ENCODE measurements at places on chromosomes 4 and X.
A peak's percentile ranks its signal among the peaks of the same experiment; 100 is the strongest.

DNA sequence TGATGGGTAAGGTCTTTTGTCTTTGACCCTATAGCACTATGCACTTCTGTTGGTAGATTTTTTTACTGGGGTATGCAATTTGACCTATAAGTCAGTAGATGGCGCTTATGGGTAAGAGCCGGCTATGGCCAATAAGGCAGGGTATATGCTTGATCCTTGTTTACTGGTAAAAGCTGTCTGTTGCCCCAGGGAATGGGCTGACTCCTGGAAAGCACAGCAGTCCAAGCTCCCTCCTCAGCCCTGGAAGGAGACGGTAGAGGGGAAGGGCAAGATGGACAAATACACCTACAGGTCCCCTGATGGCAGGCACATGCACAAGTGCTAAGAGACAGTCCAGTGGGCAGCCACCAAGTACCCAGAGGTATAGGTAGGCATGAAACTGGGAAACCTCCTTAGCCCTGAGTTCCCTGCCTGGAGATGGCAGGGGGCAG lies 63.7 kb downstream of the ADAMTS3 start:
- peak; percentile 14 for DNase-seq

DNA sequence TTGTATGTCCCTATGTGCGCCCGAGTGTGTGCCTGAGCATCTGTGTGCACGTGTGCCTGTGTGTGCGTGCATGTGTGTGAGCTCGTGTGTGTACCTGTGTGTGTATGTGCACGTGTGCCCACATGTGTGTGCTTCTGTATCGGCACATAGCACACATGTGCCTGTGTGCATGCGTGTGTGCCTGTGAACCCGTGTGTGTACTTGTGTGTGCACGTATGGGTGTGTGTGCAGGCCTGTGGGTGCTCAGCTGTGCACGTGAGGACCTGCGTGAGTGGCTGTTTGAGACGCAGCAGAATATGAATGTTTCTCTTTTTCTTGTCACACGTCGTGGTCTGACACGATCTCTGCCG lies 4.3 kb downstream of the AKAP17A start:
- no peak for DNase-seq

DNA sequence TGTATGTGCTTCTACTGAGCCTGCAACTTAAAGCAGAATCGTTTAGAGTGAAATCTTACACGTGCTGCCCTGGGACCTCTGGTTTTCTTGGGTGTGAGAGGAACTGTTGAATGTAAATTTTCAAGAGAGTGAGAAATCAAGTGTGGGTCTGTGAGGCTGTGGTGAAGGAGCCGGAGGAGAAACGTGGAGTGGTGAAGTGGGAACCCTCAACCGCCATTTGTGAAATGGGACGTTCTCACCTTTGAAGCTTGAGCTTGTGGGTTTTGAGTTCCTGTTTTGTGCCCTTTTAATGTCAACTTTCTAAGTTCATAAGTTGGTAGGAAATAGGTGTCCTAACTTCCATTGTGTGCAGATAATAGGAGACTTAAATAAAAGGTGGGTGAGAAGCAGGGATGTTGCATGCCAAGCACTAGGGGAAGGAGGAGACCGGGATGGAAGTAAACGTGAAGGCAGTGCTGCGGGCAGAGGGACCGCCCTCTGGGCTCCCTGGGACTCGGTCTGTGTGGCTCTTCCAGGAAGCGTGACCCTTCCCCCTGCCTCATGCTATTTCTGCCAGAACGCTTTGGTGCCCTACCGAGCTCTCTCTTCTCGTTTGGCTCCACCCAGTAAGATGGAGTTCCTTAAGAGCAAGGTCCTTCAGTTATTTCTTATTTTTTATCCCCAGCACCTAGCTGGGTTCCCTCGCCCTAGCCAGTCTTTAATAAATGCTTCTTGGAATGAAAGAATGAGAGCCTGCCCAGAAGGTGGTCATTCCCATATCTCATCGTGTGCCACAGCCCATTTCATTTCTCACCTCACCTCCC lies 56.0 kb downstream of the TMEM131L start:
- DNase-seq = peak; percentile 75

- no peak for DNase-seq
These were observed 19.5 kb downstream of the ZNF275 start for GRCh38 chrX:153353416-153353815.

GRCh38 chr4:176011529-176011928 lies 54.1 kb upstream of the WDR17 start:
- no peak for DNase-seq

DNA sequence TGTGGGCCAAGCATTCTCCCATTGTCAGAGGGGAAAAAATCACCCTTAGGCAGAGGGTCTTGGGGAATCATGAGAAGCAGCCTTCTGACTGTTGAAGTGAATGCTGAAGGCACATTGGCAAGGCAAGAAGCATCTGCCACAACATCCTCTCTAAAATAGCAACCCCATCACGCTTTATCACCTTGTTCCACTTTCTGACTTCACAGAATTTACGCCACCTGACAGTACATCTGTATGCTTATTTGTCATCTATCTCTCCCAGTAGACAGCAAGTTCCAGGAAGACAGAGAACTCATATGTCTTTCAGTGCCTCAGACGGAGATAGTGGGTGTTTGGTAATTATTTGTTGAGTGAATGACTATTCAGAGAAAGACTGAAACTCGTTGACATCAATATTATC lies 68.4 kb upstream of the SCML1 start:
- no peak for DNase-seq

DNA sequence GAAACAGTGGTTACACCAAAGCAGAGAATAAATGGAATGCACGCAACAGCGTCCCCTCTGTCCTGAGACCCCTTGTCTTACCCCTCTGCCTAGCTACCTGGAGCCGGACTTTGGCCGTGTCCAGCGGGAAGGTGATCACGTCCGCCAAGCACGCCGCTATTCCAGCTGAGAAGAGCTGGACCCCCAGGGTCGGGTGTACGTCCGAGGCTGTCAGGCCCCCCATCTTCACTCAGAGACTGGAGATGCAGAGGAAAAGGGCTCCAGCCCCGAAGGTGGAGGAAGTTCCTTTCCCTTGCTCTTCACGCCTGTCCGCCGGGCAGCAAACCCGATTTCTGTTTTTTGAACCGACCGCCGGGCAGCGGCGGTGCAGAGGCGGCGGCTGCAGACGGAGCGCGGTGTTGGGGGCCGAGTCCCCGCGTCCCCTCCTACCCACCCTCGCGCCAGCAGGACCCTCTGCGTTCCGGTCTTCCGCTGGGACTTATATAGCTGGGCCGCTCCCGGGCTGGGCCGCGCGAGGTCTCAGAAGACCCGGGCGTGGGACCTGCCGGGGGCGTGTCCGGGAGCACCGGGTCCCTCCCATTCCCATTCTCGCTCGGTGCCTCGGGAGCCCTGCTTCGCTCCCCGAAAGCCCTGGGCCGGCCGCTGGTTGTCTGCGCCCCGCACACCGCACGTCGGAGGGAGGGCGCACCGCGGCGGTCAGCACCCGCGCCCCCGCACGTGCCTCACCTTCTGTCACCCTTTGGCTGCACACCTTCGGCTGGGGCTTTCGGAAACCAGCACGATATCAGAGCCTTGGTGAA lies at the start of gene UCP1:
Gene UCP1, minus strand, starts transcription at position 455 of the 800 bp plus-strand sequence. Its CDS starts 232 bp downstream, at position 223.
- DNase-seq = peak; percentile 24

DNA sequence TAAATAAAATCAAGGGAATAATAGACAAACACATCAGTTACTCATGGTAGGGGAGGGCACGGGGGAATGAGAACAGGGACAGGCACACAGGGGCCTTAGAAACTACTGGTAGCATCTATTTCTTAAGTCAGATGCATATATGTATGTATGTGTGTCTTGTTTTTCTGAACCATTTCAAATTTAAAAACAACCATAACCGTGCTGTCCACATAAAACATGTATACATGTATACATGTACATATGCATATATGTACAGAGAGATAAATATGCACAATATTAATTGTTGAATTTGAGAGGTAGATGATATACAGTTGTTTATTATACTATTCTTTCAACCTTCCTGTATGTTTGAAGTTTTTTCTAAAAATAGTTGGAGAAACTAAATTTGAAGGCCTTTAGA lies 7.8 kb upstream of the AWAT1 start:
- no peak for DNase-seq

DNA sequence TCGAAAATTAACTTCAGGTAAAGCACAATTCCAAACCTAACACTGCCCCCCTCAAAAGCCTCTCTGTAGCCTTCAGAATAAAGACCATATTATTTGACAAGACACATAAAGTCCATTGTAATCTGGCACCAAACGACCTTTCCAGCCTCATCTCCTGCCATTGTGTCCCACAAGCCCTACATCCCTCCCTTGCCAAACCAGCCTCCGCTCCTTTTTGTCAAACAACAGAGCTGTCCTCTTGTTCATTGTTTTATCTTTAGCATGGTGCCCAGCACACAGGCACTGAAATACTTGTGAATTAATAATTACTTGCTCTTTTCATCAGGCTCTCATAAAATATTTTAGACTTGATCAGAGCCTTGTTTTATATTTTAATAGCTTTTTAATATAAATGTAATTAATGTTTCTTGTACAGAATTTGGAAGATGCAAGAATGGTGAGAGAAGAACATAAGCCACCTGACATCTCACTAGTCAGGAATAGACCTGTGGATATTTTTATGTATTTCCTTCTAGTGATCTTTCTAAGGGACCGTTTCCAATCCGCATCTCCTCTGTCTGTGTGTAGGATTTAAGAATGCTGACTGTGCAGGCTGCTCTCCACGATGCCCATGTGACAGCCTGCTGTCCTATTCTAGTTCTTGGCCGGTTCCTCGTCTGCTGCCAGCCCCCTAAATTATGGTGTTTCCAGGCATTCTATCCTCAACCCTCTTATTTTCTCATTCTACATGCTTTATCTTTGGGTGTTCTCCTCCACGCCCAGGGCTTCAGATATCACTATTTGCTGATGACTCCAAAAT lies 3.0 kb upstream of the IRF2 start:
- peak; percentile 34 for DNase-seq

GRCh38 chr4:99215521-99215920 lies 3.5 kb downstream of the ADH6 start:
- DNase-seq = no peak

- DNase-seq = peak; percentile 43
These were observed 318.9 kb upstream of the GATB start for GRCh38 chr4:152079543-152080293.

DNA sequence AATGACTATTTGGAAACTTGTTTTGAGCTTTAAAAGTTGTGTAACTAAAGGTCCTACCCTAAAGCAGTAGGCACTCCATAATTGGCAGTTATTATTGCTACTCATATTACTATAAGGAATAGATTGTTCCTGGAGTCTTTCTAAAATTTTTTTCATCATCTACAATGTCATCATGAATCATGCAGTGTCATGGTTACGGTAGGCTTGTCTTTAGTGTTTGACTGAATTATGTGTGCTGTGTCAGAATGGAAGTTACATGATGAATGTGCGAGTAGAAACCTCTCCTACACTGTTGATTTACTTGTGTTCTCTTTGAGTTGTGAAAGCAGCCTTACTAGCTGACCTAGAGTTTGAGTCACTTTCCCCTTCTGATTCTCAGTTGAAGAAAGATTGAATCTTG lies 1099.9 kb downstream of the RAPGEF2 start:
- DNase-seq = no peak

DNA sequence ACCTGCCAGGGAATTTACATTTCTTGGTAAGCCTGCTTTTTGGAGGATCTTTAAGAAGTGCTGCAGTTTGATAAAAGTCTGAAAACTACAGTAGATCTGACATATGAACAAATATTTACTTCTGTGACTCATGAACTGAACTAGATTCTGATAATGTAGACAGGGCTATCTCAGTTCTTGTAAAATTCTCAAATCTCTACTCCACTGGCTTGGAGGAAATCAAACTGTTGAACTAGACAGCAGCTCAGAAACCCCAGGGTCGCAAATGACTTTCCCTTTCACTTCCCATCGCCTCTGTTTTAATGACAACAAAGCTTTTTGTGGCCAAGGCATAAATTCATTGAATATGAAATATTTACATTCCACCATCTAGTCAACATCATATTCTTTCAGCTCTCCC lies 15.4 kb upstream of the OCIAD1 start:
- DNase-seq = no peak

- DNase-seq = no peak
These were observed 46.6 kb downstream of the KIAA0232 start for GRCh38 chr4:6829086-6829485.

DNA sequence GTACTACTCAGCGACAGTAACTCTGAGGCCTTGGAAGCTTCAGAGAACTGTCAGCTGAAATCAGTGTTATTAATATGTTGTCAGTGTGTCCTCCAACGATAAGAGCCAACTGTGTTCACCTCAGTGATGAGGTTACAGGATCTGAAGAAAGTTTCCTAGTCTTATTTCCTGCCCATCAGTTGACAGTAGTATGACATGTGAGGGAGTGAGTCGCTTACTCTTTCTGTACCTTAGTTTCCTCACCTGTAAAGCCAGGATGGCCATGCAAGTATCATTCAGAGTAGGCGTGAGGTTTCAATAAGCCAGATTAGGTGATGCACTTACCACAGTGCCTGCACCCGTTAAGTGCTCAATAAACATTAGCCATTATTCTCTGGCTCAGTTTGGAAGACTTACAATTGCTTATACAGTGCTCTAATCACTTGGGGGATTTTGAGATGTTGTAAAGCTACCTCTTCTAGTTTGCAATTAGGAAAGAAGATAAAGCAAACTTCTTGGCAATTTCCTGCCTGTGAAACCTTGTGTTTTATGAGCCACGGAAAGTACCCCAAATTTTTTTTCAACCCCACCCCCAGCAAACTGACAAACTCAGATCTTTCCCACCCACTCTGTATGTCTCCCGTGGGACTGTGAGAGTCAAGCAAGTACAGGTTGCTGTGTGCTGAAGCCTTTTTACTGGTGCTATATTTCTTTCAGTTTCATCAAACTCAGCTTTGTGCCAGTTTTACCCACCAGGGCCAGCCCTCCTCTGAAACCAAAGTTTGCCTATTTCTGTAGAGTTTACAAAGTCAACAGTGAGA lies 62.2 kb downstream of the ANXA3 start:
- DNase-seq = no peak

- no peak for DNase-seq
These were observed 15.6 kb downstream of the RASL11B start for GRCh38 chr4:52877694-52878093.

GRCh38 chr4:31647786-31648185 lies 927.6 kb downstream of the PCDH7 start:
- no peak for DNase-seq

DNA sequence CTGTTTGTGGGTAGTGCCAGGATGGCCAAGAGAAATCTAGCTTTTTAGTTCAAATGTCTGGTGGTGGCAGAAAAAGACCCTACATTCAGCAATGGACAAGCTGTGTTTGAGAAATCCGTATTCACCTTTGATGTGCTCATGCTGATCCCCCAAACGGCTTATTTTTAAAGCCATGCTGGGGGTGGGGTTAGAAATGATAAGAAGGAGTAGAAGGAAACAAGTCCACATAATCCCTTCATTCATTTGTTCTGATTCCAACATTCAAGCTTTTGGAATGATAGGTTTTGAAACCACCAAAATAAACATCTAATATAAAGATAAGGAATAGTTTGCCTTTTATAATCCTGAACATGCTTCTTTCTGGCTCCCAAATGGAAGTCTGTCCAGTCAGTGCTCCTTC lies 92.0 kb upstream of the DKK2 start:
- no peak for DNase-seq

GRCh38 chr4:145625677-145626622 lies 6.8 kb downstream of the MMAA start:
- DNase-seq = no peak

DNA sequence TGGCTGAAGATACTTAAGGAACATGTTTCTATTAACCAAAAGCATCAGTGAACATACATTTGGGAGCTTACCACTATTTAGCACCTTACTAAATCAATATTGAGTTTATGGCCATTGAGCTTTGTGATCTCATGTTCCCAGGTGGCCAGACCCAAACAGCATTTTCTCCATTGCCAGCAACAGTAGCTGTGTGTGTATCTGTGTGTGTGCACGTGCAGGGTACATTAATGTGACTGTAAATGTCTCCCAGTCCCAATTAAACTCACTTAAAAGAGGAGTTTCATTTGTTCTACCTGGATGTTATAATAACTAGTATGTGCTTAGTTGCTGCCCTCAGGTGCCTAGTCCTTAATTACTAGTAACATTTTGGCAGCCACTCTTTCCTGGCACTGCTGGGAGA lies 282.4 kb downstream of the NR3C2 start:
- no peak for DNase-seq
